D341Med (cell line): ENCODE measurements at places on chromosomes 5 and 9.
A peak's percentile ranks its signal among the peaks of the same experiment; 100 is the strongest.

GRCh38 chr5:81209386-81209785, 23.7 kb upstream of the CKMT2 start:
- DNase-seq, result no peak

GRCh38 chr5:110896901-110897300, 158.1 kb downstream of the SLC25A46 start:
- DNase-seq, result no peak

DNA sequence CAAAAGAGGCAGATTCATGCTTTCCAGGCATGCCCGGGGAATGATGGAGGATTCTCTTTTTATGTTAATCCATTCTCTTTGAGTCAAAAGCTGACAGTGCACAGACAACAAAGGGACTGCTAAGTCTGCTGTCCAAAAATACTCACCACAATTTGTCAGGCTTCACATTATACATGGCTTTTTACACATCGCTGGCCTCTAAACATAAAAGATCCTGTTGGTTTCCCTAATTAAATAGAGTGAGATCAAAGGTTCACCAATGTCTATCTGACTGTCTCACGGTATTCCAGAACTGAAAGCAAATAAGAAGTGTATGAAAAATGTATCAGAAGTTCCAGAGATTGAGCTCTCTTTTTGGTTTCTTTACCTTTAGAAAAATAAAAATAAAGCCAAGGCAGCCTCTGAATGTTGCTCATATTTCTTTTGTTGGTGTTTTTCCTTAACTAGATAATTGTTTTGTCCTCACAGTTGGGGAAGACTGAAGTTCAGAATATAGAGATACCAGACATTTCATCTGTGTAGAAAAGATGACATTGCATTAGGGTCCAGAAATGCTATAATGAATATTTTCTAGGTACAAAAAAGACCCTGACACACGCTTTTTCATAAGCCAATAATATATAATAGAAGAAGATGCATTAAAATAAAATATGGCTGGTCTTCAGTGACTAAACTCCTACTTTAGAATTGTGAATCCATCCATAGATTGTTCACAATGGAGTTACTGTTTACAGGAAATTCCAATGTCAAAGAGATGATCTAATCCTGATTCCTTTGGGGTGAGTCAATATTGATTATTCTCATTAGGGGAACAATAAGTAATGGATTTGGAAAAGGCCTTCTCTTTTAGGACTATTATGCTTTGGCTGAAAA, 688.2 kb upstream of the CDH6 start:
- DNase-seq, result no peak

GRCh38 chr9:89886281-89886700, 281.5 kb downstream of the GADD45G start:
- no peak for DNase-seq

DNA sequence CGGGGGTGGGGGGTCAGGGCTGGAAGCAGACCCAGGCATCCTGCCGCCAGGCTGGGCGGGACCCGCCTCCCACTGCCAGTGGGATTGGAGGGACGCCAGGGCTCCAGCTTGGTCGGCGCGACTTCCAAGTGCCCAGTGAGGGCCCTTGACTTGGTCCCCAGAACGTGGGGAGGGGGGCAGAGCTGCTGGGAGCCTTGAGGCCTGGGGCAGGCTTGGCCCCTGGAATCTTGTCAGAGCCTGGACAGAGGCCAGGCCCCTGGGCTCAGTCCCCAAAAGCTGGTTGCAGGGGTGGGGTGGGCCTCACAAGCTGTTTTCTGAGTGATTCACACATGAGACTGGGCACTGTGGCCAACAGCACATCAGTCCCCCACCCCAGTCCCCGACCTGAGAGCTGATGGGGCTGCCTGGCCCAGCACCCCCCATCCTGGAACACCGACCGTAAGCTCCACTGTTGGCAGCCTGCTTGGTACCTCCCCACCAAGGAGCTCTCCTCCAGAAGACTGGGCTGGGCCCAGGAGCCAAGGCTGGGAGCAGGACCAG, 526 bp downstream of the CLIC3 start:
- no peak for DNase-seq

GRCh38 chr9:4324513-4324912, 24.6 kb upstream of the GLIS3 start:
- no peak for DNase-seq

DNA sequence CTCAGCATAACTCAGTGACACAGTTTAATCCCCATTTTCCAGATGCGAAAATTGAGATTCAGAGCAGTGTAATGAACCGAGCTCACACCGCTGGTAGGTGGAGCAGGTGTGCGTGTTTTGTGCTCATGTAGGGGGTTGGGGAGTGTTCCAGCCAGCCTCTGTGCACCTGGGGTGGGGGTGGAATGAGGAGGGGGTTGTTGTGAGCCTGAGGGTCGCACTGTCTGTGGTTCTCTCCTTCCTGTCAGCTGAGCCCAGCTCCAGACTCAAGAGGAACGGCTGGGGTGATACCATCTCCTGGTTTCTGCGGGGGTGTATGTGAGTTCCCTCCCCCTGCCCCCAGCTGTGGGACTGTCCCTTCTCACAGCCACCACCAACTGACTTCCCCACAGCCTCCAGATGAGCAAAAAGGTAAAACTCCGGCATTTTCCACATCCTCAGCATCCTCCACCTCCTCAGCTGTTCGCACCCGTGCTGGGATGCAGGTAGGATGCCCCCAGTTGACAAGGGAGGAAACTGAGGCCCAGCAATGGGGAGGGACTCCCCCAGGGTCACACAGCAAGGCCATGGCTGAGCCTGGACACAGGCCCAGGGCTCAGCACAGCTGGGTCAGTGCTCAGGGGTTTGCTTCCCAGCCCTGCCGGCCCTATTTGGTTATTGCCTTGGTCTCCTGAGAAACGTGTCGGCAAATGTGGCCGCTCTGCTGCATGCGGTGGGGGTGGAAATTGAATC, 2.1 kb downstream of the SH2D3C start:
- no peak for DNase-seq

DNA sequence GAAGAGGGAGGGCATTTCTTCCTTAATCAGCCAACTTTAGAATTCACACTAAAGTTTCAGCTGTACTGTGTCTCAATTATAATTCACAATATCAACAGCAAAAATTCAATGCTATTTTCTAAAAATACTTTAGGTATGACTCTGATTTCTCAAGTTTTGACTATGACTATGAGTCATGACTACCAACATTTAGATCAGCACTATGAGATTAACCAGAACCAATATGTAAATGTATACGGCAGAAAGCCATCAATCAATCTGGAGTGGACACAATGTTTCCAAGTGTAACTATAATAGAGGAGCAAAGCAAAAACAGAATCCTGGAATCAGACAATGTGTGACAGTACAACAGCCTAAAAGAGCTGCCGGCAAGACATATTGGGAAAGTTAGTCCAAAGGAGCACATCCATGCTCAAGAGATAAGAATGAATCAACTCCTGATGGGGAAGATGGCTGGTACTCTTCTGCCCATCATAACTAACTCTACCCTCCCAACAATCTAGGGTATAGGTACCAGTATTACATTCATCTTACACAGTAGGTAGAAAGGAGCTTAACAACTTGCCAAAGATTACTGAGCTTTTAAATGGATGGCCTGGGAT, 294.4 kb downstream of the SEMA5A start:
- no peak for DNase-seq

DNA sequence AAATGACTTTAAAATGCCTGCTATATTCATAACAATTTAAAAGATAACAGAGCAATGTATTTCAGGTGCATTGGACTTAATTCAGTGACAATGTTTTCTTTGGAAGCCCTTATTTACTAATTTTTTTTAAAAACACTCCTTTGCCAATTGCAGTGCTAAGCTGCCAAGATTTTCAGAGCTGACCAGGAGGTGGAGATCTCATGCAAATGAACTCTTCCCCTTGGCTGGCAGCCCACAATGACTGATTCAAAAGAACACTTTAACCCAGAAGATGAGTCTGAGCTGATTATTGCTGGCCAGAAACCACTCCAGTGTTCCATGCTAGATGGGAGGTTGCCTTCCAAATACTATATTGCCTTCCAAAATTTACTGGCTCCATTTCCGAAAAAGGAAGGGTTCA, 128.3 kb upstream of the CCNH start:
- peak; percentile 35 for DNase-seq

DNA sequence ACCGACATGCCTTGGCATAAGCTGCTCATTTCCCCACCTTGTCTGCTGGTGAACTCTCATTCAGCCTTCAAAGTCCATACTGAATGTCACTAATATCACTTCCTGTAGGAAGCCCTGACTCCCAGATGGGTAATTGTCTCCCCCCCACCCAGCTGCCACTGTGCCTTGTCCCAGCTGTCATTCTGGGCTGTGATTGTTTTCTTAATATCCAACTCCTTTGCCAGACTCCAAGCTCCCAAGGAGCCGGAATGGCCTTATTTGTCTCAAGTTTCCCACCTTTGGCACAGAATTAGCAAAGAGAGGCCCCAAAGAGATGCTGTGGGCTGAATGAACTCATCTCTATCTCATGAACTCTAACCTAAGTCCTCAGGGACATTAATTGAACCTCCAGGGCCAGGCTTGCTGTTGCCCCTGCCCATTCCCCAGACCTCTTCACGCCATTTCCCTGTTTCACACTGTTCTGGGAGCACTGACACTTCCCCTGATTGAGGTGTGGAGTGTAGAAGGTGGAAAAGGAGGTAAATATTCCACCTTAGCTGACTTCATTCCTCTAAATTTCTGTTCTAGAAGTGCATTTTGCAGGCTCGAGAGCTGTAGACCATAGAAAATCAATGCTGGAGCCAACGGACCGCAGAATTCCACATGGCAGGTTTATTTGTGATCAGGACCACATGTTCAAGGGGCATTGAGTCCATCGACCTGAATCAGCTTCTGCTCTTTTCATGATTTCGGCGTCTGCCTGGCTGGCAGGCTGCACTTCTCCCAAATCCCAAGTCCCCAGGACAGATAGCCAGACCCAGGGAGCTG, 4.9 kb upstream of the SH3PXD2B start:
- DNase-seq, result no peak

DNA sequence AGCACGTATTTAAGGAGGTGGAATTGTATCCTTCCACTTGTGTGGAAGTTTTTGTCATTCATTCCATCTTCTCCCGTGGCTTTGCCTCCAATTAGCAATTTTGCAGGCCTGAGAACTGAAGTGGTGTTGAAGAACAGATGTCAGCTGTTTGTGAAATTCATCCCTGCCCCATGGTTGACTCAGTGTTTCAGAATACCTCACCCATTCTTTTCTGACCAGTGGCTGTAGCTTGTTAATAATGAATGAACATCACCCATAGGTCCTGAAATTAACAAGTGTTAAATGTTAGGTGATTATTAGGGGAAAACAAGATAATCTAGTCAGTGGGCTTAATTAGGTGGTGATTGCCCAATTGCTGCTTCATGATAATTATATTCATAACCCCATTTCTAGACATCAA, 11.7 kb downstream of the ZNF462 start:
- DNase-seq, result no peak

GRCh38 chr5:97400537-97400936, 217.5 kb upstream of the RIOK2 start:
- DNase-seq, result no peak

- no peak for DNase-seq
Observed at GRCh38 chr9:36049408-36049807, 12.7 kb downstream of the RECK start.

GRCh38 chr5:140111859-140112551, 1.9 kb upstream of the PURA start:
- no peak for DNase-seq

- DNase-seq, result peak; percentile 24
Observed at GRCh38 chr5:122704247-122705036, 70.4 kb upstream of the SNX2 start.

DNA sequence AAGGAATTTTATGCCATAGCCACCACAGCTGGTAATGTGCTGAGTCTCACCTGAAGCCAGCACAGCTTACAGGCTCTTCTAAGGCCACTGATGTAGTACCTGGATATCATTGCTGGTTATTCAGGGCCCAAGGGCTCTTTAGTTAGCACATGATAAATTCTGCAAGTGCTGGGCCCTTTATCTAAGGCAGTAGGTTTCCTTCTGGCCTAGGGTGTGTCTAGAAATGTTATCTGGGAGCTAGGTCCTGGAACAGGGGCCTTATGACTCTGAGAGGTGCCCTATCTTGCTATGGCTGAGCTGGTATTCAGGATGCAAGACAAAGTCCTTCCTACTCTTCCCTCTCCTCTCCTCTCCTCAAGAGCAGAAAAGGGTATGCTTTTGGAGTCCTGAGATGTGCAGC, 1424.5 kb upstream of the NUDT12 start:
- no peak for DNase-seq
